ENCODE measurements at places on chromosomes 4 and X.
A peak's percentile ranks its signal among the peaks of the same experiment; 100 is the strongest.

- no peak for DNase-seq
Observed at GRCh38 chrX:17788956-17789562, 51.8 kb downstream of the SCML1 start.

DNA sequence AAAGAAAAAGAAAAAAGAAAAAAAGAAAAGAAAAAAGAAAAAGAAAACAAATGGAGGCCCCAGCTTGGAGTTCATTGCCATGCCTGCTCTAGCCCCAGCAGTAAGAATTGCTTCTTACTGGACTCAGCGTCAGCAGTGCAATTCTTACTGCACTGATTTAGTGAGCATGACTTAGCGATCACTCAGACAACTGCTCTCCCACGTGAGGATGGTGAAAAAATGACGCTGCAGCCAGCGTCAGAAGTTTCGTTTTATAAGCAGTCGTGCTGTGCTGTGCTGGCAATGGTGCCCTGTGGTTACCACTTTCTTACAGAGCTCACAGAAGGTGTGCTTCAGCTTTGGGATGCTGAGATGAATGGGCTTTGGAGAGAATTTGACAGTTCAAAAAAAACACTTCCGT, 68.3 kb upstream of the DDX3X start:
- DNase-seq, result no peak

GRCh38 chrX:12747433-12747832, 43.8 kb upstream of the PRPS2 start:
- no peak for DNase-seq

- no peak for DNase-seq
Observed at GRCh38 chrX:71534773-71535544, 2.1 kb downstream of the OGT start.

DNA sequence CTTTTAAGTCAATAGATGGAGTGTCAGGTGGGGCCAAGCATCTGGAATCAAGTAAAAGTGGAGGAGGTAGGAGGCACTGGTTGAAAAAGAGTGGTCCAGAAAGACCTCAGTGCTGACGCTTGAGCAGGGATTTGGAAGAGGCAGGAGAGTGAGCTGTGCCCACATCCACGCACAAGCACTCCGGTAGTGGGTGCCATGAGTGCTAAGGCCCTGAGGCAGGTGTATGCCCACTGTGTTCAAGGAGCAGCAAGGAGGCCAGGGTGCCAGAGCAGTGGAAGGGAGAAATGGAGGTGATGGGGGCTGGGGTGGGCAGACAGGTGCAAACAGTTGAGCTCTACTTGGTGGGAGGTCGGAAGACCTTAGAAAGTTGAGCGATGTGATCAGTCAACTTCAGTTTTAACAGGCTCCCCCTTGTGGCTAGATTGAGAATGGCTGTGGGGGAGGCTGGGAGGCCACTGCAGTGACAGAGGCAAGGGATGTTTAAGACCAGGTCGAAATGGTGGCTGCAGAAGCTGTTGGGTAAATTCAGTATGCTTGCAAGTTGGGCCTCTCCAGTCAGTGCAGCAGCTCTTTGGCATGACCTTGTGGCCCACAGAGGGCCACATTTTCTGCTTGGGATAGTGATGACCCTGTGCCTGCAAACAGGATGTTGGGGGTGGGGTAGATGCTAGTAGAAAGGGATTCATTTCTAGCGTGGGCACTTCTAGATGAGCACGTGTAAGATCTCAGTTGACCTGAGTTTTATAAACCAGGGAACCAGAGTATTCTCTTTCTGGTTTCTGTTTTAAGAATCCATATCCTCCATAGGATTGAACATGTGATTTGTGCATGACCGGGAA, 12.7 kb downstream of the TKTL1 start:
- DNase-seq, result peak; percentile 56

DNA sequence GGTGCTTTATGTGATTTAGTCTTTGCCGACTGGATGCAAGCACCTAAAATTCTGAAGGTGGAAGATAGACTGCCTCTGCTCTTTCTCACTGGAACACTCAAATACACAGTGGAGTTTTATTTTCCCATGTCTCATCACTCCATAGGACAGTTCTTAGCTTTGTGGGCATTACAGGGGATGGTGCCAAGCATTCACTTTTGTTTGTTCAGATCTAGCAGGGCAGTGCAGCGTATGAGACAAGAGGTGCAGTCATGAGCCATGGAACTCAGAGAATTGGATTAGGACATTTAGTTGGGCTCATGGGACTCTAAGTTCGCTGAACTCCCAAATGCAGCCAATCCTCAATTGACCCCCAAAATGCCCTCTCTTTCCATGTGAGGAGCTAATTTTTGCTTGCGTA, 1136.9 kb upstream of the PRKX start:
- no peak for DNase-seq

- no peak for DNase-seq
Observed at GRCh38 chr4:180234730-180235129, 2008.5 kb upstream of the TENM3 start.

DNA sequence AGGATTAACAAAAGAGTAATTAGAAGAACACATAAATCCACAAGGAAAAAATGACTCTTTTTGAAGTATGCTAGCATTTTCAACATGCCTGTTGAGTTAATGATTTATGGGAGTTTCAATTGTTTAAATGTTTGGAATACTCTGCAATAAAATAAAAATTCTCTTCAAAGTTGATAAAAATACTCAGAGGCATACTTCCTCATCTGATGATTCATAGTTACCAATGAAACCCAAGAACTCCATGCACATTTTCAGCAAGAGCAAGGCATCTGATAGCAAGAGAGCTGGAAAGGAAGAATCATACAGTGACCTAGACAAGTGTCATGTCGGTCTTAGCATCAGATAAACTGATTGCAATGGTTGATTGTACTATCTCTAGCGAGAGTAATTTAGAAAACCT, 443.7 kb upstream of the ATOH1 start:
- DNase-seq, result no peak

DNA sequence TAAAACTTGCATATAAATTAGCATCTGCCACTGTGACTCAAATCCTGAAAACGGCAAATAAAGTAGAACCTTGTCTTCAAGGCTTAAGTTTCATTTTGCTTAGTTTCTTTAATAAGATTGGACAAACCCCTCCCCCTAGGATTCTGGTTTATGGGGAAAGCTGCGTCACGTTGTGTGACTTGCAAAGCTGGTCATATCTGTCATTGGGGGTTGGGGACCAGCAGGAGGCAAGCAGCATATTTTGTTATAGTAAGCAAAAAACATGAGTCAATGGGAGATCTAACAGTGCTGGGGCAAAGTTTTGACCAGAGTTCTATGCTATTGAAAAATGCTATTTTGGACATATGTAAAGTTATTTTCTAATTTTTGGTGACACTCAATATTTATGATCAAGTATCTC, 407.3 kb downstream of the PCDH18 start:
- no peak for DNase-seq

GRCh38 chr4:26050212-26050643, 136.2 kb downstream of the SMIM20 start:
- no peak for DNase-seq

DNA sequence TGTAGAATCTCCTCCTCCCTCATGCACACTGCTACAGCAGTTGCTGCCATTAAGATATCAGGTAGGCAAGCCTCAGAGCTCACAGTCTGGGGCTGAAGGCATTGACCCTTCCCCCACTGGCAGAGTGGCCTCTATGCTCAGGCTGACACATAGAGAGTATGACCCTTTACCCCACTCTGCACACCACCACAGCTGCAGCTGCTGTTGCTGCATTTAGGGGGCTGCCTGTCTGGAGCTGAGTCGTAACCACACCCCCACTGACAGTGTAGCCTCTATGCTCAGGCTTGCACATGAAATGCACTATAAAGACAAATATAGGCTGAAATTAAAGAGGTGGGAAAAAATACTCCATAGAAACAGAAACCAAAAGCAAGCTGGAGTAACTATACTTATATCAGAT, 289.3 kb upstream of the PABPC4L start:
- DNase-seq, result no peak

- no peak for DNase-seq
Observed at GRCh38 chr4:107956011-107956410, 24.7 kb downstream of the CYP2U1 start.

DNA sequence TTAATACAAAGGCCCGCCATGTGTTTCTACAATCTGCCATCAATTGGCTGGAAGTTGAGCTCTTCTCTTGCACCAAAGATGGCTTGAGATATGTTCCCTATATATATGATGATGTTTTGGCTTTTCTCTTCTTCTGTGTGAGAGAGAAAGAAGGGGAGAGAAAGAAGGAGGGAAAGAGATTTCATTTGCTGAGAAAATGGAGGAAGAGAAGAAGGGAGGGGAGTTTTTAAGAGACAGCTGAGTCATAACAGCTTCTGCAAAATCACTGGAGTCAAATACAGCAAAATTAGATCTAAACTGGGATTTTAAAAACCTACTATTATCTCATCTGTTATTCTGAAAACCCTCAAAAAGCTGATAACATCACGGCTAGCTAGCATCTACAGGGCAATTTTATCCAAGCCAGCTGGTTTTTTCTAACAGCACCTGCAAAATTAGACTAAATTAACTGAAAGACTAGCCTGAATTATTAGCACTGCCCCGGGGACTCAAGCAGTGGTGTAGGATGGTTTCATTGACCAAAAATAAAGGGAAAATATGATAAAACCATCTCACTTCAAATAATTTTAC, 647.6 kb upstream of the ACTRT1 start:
- no peak for DNase-seq

- no peak for DNase-seq
Observed at GRCh38 chr4:87783781-87784180, 15.6 kb upstream of the IBSP start.

- no peak for DNase-seq
Observed at GRCh38 chr4:177511611-177512010, 69.4 kb upstream of the AGA start.

DNA sequence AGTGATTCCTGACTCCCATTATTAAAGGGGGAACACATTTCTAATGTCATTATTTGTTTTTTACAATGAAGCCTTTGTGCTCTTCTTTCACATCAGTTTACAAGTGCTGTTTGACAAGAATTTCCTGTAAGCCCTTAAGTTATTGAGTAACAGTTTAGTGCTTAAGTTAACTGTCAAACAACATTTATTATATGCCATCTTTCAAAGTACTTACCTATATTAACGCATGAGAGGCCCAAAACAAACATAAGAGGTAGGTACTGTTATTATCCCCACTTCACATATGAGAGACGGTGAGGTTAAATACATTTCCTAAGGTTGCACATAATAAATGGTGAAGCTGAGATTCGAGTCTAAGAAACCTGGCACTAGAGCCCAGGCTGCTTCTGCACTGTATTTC, 56.0 kb upstream of the MAGED1 start:
- DNase-seq, result no peak

DNA sequence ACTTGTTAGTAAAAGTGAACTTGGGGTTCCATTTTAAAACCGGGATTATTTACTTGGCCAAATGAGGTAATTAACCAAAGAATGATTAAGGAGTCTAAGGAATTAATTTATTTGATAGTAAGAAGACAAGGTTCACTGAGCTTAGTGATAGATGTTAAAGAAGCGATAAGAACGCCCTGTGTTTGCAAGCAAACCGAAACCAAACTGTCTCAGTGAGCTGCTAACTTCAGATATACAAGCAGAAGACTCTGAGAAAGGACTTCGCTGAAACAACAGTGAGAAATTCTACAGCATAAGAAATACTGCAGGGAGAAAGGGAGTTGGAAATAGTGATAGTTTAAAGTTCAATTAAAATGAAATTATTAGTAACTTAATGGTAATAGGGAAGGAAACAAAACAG, 37.6 kb upstream of the SHISA3 start:
- DNase-seq, result no peak

- peak; percentile 11 for DNase-seq
Observed at GRCh38 chr4:7761720-7762119, 177.9 kb downstream of the AFAP1 start.

DNA sequence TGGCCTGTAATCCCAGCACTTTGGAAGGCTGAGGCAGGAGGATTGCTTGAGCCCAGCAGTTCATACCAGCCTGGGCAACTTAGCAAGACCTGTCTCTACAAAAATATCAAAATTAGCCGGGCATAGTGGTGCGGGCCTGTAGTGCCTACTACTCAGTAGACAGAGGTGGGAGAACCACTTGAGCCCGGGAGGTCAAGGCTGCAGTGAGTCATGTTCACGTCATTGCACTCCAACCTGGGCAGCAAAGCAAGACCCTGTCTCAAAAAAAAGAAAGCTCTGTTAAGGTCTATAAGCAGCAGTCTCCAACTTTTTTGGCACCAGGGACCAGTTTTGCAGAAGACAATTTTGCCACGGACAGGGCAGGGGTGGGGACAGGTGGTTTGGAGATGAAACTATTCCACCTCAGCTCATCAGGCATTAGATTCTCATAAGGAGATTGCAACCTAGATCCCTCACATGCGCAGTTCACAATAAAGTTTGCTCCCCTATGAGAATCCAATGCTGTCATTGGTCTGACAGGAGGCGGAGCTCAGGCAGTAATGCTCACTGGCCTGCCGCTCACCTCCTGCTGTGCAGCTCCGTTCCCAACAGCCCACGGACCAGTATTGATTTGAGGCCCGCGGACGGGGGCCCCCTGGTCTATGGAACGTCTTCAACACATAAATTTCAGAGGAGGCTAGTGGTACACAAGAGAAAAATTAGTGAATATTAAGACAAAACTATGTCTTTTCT, 67.9 kb downstream of the KLHL8 start:
- DNase-seq, result no peak

GRCh38 chr4:127709456-127709855, 20.7 kb upstream of the SLC25A31 start:
- DNase-seq, result no peak

- DNase-seq, result no peak
Observed at GRCh38 chr4:70704931-70705182, 16.5 kb downstream of the UTP3 start.

DNA sequence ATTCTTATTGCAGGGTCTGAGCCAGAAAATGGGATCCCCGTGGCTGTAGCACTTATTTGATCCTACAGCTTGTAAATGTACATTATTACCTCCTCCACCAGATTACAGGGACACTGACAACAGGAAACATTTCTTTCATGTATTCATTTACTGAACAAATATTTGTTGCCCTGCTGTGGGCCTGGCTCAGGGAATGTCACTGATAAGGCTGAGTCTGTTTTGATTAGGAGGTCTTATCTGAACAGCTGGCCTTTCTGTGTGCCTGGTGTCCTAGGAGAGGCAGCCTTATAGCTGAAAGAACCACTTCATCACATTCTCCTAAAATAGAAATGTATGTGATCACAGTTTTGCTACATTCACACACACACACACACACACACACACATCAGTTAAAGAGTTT, 45.5 kb upstream of the PROM1 start:
- no peak for DNase-seq

DNA sequence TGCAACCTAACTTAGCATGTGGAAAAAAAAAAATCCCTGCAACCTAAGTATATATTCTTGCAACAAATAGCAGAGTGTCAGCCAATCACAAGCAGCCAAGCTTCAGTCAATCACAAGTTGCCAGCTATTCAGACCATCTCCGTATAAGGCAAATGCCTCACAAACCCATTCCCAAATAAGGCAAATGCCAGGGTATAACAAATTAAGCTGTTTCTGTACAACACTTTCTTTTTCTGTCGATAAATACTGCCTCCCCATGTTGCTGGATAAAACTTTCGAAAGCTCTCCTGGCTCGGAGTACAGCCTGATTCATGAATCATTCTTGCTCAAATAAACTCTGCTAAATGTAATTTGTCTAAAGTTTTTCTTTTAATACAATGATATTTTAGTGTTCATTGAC, 460.7 kb upstream of the SMIM31 start:
- no peak for DNase-seq

GRCh38 chr4:69785211-69785831, 24.9 kb upstream of the SULT1B1 start:
- DNase-seq, result no peak

- no peak for DNase-seq
Observed at GRCh38 chr4:86500527-86500926, 93.6 kb upstream of the PTPN13 start.
